ENCODE measurements at places on chromosomes 4 and X.

GRCh38 chr4:77805840-77806239 lies 13.3 kb downstream of the CNOT6L start:
- DNase-seq, result no peak

- DNase-seq, result no peak
These were observed 27.9 kb upstream of the BBS7 start for GRCh38 chr4:121898150-121898549.

- DNase-seq, result no peak
These were observed 52.6 kb downstream of the RNF150 start for GRCh38 chr4:141080668-141081067.

DNA sequence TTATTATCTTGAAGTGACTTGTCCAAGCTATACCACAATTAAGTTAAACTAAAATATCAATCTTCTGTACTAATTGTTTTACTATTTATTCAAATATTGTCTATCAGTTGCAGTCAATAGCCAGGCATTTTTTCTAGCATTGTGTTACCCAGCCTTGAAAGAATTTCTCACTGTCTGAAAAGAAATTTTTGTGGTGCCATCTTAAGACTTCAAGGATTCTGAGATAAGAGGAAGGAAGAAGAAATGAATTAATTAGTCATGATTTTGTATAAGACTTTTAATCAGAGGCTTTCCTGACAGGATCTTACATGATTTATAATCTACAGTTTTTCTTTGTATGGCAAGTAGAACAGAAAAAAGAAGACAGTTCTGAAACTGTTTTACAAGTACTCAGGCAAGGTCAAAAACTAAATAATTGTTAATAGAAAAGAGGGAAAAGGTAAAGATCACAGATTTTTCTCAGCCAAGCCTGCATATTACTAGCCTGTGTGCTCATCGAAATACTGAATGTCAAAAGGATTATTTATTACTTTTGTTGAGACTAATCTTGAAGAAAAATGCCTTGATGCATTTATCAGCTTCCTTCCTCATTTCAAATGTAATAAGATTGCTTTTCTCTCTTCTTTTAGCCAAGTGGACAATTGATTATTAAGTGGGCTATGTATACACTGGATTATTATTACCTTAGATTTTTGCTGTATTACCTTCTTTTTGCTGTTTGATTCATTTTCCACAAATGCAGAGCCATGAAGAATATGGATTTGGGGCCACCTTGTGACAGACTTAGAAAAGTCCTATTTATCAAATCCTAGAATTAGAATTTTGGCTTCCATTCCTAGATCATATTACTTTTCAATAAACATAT lies 53.8 kb downstream of the CXCL1 start:
- no peak for DNase-seq

Measured in amygdala (tissue), 56 donors.